ENCODE measurements at places on chromosomes 4 and X.
A peak's percentile ranks its signal among the peaks of the same experiment; 100 is the strongest.

DNA sequence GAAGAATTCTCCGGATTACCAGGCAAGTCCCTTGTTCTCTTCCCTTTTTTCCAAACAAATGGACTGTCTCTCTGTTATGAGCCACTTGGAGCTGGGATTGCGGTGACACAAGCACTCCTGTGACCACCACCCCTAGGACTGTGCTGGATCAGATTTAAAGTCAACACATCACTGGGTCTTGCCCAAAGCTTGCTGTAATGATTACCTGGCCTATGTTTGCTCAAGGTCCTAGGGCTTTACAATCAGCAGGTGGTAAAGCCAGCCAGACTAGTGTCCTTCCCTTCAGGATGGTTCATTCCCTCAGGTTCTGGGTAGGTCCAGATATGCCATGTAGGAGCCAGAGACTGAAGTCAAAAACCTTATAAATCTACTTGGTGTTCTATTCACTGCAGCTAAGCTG lies 144.7 kb downstream of the COX18 start:
- DNase-seq = no peak

DNA sequence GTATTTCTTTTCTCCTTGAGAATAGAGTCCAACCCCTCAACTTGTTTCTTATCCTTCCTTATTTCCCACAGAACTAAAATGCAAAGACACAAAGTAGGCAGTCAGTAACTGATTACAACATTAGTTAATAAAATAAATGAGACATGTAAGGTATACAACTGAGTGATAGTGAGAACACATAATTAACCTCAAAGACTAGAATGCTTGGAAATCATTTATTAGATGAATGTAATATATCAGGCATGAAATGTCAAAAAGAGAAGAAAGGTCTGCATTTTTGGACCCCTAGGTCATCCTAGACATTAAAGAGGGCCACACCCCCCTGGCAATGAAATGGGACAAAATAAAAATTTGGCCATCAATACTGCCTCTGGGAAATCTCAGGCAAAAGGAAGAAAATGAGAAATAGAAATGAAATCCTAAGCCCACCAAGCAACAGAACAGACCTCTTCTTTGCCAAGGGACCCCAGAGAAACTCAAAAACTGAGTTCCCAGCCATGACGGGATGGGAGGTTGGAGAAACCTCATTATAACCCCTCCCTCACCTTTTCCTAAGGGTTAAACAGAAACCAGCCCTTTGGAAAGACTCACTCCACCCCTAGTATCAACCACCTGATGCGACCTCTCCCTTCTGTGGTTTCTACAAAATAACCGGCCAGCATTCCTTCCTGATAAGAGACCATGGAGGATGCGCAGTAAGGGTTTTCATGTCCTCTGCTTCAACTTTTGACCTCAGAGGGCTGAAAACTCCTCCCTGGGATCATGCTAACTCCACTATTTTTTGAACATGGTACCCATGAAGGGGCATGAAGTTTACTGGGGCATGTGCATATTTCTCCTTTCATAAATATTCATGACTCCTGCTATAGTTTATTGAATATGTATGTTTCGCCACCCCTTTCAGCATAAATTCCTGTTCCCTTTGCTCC lies 90.0 kb upstream of the EXOC1L start:
- DNase-seq = peak; percentile 5

DNA sequence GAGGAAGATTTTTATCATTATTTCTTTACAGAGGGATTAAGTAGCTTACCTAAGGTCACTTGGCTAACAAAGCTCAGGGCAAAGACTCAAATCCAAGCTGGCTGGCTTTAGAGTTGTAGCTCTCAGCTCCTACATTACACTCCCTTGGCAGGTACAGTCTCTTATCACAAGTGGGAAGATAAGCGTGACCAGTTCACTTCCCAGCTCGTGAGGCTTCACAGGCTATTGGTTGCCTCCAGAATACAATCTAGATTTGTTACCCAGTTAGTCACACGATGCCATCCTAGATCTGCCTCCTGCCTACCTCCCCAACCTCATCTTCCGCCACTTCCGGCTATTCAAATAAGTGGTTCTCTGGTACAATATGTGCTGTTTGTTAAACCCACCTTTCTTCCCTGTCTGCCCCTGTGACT lies 3.7 kb downstream of the MMRN1 start:
- DNase-seq = peak; percentile 8

DNA sequence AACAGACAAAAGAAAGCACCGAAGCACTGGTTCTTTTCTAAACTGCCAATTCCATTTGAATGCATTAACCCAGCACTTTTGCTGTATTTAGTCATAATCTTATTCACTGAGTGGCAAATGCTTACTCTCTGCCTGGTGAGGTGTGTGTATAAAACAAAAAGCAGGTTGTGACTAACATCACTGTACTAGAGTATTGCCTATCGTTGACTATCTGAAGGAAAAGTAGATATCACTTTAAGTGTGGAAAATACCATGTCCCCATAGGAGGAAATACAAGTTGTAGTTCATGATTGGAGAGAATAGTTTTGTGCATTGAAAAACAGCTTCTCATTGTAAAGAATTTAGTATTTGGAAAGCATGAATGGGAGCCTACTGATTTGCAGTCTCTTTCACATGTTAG lies 2.7 kb downstream of the PDLIM5 start:
- DNase-seq = no peak

GRCh38 chr4:47251348-47252135 lies 212.0 kb downstream of the COMMD8 start:
- DNase-seq = no peak
